ENCODE measurements at places on chromosomes 5 and 9.

DNA sequence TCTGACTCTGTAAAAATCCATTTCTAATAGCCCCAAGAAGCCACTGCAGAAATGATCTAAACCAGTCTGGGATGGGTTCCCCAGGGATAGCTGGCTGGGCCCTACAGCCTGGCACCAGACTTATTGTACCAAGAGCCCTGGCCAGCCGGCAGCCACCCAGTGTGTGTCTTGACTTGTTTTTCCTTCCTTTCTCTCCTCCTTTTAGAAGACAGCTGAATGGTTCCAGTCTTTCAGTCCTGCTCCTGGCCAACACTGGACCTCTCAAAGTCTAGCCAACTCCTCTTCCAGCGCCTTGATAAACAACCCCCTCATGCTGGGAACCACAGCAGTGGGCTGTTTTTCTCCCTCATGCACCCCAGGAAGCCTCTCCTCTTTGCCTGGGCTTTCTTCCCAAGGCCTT, 34.1 kb downstream of the ATOX1 start:
- DNase-seq: no peak

DNA sequence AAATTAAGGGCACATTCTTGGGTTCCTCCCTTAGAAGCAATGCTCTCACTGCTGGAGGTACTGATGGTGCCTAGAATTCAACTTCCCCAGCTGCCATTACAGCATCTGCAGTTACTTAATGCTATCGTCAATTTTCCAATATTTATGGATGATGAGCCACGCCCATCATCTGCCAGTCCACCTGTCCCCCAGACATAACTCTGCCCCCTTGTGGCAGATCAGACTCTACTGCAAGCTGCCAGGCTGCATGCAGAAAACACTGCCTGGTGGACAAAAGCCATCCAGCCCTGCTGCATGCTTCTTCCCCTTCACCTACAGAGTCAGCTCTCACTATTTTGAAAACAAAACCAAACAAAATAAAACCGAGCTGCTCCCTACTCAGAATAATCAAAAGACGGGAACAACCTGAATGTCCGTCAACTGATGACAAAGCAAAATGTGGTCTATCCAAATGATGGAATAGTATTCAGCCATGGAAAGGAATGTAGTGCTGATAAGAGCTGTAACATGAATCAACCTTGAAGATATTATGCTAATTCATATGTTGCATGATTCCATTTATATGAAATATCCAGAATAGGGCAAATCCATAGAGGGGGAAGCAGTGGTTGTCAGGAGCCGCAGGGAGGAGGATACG, 66.4 kb downstream of the RETREG1 start:
- DNase-seq: no peak

DNA sequence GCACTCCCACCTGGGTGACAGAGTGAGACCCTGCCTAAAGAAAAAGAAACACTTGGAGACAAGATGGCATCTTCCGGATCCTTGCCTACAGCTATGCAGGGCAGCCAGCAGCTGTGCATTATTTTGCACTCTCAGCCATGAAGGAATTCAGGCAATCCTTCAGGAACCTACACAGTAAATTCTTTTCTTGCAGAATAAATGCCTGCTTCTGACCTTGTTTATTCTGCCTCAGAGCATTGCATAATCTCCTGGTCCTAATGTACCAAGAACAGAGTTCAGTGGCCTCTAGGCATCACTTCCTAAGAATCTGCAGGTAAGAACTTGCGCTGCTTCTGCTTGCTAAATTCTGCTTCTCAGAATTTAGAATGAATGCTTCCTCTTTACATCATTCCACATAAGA, 16.8 kb downstream of the GLDC start:
- no peak for DNase-seq

GRCh38 chr5:88829775-88830174, 53.2 kb downstream of the MEF2C start:
- no peak for DNase-seq

- no peak for DNase-seq
Measured at GRCh38 chr9:75692309-75692708, 198.2 kb upstream of the PCSK5 start.

DNA sequence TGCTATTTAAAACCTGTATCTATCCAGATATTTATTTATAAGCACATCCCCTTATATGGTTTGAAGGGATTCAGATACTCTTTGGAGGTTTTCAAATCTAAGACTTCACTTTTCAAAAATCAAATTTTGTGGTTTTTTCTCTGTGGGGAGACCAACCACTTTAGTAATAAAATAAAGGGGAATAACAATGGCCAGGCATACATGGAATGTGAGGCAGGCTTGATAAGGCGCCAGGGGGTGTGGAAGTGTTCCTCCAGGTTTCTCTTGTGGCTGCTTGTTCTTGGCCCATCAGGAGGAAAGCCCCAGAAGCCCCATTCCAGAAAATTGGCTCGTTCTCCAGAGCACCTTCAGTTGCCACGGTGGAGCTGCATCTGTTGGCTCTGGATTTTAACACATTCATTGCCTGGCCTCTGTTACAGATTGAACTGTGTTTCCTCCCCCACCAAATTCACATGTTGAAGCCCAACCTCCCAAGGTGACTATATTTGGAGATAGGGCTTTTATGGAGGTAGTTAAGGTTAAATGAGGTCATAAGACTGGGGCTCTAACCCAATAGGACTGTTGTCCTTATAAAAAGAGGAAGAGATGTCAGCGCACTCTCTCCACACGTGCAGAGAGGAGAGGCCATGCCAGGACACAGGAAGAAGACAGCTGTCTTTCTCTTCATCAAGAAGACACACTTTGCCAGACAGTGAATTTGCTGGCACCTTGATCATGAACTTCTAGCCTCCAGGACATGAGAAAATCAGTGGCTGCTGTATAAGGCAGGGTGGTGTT, 195.9 kb downstream of the TMEM38B start:
- no peak for DNase-seq

- DNase-seq: no peak
Measured at GRCh38 chr9:114120192-114121014, 21.3 kb upstream of the KIF12 start.

DNA sequence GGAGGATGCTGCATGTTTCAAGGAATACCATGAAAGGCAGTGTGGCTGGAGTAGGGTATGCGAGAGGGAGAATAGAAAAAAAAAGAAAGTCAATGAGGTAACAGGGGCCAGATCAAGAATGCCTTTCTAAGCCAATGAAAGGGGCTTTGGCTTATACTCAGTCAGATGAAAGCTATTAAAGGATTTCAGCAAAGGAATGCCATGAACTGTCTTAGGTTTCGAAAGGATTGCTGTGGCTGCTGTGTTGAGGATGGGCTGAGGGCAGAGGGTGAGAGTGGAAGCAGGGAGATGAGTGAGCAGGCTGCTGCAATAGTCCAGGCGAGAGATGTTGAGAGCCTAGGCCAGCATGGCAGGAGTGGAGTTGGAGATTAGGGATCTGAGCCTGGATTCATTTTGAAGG, 135.4 kb upstream of the CKMT2 start:
- DNase-seq: no peak

DNA sequence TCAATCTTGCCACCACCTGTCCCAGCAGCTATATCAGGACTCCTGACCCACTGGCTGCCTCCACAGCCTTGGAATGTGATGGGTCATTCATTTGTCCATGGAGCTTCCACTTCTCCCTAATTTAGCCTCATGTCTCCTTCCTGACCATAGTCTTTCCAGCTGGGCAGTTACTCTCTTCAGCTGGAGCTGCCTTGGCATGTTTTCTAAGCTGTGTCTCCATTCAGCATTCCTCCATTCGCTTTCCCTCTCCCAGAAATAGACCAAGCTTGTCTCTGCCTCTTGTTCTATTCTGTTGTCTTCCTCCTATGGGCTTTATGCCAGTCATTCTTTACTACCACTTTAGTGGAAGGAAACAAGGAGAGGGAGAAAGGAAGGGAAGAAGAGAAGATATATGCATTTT, 5.3 kb upstream of the CTXN3 start:
- DNase-seq: no peak

DNA sequence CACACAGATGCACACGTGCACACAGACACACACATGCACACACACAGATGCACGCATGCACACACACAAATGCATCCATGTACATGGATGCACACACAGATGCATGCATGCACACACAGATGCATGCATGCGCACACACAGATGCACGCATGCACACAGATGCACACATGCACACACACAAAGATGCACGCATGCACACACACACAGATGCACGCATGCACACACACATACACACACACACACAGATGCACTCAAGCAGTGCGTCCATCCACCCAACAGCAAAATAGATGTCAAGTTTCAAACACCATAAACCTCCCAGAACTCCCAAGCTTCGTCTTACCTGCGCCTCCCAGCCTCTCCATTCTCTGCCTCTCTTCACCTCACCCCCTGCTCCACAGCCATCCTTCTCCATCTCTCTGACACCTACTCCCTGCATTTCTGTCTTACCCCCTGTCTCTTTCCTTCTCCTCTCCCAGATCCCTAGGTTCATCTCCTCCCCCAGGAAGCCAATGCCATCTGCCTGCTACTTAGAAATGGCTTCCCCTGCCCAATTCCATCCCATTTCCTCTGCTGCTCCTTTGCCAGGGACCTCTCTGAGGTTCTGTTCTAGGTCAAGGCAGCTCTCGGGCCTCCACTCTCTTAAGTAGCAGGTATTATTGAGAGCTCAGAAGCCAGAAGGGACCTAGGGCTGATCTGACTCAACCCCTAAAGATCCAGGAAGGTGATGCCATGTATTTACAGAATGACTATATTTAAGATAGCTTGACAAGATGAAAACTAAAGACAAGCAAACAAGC, 297.2 kb downstream of the MED10 start:
- DNase-seq: no peak

DNA sequence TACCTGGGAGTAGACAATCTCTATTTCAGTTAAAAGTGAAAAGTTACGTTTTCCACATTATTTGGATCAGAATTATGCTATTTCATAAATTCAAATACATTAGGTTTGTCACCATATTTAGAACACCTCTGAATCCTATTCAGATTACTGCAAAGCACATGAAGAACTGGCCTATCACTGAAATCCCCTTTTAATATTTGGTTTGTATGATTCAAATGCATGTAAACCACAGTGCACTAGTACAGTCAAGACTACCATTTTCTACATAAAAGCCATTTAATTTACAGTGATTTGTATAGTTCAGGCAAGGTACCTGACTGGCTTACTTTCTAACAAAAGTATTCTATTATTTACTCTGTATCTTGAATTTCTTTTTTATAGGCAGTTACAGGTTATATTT, 212.5 kb downstream of the MEF2C start:
- DNase-seq: no peak

DNA sequence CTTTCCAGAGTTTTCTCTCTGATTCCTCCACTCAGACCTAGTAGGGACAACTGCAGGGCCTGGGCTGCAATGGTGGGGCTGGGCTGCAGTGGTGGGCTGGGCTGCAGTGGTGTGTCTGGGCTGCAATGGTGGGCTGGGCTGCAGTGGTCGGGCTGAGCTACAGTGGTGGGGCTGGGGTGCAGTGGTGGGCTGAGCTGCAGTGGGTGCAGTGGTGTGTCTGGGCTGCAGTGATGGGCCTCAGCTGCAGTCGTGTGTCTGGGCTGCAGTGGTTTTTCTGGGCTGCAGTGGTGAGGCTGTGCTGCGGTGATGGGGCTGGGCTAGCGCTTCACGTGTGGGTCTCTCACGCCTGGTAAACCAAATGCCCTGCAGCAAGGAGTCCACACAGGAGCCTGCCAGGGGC, 27.4 kb downstream of the ABO start:
- DNase-seq: no peak

DNA sequence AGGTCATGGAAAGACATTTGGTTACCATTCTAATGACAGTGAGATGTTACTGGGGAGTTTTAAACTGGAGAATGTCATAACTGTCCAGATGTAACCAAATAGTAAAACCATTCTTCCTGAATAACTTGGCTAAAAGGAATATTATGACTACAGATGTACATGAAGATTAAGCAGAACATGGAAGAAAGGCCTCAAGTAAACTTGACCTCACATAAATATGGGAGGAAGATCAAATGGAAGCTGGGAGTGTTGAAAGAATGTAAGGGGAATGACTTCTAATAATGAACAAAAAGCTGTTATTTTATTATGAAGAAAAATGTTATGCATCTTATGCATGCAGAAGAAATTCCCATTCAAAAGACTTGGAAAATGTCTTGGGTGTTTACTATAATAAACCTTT, 107.7 kb upstream of the CDKN2B start:
- no peak for DNase-seq

DNA sequence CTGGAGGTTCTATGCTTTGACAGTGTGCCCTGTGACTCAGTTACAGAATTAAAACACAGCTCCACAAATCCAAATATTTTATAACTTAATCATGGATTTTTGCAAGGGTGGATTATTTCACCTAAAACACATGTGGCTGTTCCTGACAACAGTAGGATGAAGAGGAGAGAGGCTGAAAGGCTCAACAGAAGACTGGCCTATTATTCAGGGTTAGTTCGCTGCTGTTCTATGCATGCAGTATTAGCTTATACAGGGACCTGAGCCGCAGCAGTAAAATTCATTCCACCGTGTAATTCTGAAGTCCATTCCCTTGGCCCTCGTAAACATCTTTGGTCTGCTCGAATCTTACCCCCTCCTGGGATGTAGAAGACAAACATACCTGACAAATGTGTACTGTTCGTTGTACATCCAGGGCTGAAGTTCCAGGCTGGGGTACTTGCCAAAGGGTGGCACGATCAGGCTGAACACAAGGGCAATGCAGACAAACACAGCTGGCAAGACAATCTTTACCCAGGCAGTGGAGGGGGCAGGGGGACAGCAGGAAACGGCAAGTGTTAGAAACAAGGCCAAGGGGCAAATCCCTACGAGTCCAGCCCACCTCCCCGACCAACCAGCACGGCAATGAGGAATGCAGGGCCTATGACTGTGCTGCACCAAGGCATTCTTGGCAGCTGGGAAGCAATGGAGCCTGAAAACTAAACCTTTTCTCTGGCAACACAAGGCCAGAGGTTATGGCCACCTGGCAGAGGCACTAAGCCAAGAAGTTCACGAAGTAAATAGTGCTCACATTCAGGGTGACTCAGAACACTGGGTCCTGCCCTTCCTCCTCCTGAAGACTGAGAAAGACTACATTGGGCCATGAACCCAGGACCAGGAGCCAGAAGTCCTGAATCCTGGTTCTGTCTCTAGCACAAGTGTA, 46.8 kb downstream of the NIPSNAP3B start:
- DNase-seq: no peak

GRCh38 chr5:173963182-173963838, 25.7 kb upstream of the C5orf47 start:
- DNase-seq: no peak

- no peak for DNase-seq
Measured at GRCh38 chr9:13322828-13323550, 43.5 kb upstream of the MPDZ start.

GRCh38 chr5:40653221-40654022, 26.3 kb upstream of the PTGER4 start:
- DNase-seq: no peak

- DNase-seq: no peak
Measured at GRCh38 chr5:2818936-2819335, 67.5 kb upstream of the IRX2 start.

- no peak for DNase-seq
Measured at GRCh38 chr9:25691786-25692185, 13.5 kb upstream of the TUSC1 start.

- DNase-seq: no peak
Measured at GRCh38 chr5:126483156-126483555, 59.9 kb downstream of the GRAMD2B start.

GRCh38 chr9:92655896-92656536, 13.9 kb downstream of the IPPK start:
- no peak for DNase-seq

- no peak for DNase-seq
Measured at GRCh38 chr9:133202145-133202513, 6.9 kb downstream of the OBP2B start.

GRCh38 chr5:175461370-175461769, 17.0 kb upstream of the SFXN1 start:
- DNase-seq: no peak
